H54 (cell line): ENCODE measurements at places on chromosomes 6 and 20.

DNA sequence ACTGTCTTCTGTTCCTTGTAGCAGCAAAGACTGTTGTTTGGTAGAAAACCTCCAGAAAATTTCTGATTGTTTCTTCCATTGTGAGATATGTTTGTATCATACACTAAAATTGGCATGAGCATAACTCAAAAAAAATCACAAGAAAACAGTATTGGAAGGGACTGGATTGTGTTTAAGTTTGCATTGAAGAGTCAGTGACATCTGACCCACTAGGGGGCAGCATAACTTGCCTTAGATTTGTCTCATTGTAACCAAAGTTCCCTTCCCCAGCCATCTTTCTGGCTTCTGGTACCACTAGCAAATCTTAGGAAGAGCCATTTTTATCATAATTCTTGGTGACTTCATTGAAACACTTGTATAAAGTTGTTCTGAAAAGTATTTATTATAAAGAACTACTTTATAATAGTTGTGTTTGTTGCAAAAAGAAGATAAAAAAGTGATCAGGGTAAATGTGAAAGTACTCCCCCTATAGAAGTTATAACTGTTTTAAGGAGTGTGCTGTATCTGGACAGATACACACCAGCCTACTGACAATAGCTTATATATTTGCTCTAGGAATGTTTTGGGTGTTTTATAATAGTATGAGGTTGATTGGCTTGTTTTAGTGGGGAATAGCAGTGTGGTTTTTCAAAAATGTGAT, 7.7 kb downstream of the CSTF1 start:
- no peak for DNase-seq

- no peak for DNase-seq
These were observed 723 bp downstream of the AKIRIN2 start for GRCh38 chr6:87701344-87701675.

GRCh38 chr6:2964793-2965505, 6.4 kb downstream of the SERPINB6 start:
- DNase-seq, result no peak

GRCh38 chr6:42166444-42167141, 6.6 kb upstream of the GUCA1A start:
- DNase-seq, result peak; percentile 88

DNA sequence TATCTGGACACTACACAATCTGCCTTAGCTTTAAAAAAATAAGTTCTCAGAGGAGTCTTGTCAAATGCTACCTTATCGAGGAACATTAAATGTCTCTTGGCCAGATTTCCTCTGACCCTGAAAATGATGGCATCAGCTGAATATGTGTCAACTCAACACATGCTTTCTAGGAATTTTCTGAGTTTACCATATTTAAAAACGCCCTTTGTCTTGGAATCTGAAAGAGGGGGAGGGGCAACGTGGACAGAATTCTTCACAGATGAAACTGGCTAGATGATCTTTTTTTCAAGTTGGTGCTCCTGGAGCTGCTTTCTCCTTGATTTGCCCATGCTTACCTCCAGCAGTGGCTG, 5.1 kb downstream of the SOX4 start:
- DNase-seq, result no peak

DNA sequence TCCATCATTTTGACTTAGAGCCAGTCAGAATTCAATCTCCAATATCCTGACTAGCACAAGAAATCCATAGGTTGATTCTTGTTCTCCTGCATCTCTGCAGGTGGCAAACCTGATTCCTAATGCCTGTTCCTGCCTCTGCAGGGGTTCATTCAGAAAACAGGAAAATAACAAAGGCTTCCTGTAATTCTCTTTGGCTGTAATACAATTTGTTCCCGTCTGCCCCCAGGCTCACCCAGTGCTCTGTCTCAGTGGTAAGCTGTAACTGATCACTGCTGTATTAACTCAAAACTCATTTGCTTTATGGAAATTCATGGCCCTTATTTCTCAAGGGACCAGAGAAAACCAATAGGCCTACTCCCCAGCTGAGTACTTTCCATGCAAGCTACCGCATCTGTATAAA, 88.6 kb downstream of the OPRM1 start:
- no peak for DNase-seq

- no peak for DNase-seq
These were observed 3.3 kb downstream of the RNF144B start for GRCh38 chr6:18390476-18390875.

DNA sequence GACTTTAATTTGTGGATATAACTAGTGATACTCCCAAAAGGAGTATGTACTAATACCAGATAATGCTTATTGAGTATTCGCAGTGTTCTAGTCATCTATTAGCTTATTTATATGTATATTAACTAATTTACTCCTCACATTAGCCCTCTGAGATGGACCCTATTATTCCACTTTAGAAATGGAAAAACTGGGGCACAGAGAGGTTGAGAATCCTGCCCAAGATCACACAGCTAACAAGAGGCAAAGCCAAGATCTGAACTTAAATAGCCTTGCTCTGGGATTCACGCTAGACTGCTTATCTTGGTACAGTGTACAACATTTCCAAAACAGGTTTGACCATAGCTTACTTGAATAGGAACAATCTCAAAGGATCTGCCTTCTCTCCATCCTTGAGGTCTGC, 8.5 kb upstream of the SPO11 start:
- DNase-seq, result no peak

- DNase-seq, result no peak
These were observed 618 bp downstream of the RTN4IP1 start for GRCh38 chr6:106628658-106629102.

DNA sequence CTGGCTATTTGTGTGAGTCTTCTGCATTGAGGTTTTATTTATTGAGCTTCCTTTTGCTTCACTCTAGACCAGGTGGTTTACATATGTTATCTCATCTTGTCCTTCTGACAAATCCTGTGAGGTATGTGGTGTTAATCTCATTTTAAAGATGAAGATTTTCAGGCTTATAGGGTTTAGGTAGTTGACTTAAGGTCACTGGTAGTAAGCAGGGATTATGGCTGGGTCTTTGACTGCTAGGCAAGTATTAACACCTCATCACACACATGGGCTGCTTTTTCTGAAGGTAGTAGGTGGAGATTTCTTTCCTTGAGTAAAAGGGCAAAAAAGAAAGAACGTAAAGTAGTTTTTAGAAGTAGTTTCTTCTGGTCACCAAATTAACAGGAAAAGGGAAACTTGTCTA, 72.6 kb downstream of the CDKAL1 start:
- DNase-seq, result no peak

DNA sequence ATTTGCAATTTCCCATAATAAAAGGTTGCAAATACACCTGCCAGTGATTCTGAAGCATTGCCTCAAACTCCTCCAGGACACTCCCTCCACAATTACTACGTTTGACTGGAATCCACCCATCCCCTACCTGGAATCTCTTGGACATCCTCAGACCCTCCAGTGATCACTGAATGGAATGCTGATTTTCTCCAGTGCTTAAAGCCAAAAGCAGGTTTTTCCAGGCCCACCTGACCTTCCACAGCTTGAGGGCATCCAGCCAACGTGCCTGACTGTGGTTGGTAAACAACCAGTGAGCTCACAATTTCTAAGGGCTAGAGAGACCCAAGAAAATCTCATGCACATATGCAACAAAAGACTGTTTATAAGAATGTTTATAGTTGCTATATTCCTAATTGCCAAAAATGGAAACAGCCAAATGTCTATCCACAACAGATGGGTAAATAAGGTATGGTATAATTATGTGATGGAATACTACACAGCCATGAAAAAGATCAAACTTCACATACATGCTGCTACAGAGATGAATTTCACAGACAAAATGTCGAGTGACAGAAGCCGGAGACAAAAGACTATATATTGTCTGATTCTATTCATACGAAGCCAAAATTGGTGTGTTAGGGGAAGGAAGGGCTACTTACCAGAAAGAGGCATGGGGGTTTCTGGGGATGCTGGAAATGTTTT, 147.1 kb upstream of the RREB1 start:
- no peak for DNase-seq

DNA sequence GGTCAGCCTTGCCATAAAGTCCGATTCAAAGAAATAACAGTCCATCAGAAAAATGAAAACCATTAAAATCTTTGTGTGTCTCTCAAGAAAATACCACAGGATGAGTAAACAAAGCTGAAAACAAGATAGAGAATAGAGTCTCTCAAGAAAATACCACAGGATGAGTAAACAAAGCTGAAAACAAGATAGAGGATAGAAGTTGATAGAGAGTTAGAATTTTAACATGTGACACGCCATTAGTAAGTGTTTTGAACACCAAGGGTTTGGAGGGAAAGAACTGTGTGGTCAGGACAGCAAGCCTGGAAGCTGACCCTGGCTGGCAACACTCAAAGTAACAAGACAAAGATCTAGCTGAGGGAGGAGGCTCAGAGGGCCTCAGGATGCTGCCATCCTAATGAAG, 43.9 kb upstream of the PRND start:
- DNase-seq, result no peak

GRCh38 chr6:169701311-169701953, 397 bp downstream of the WDR27 start:
- DNase-seq, result no peak

DNA sequence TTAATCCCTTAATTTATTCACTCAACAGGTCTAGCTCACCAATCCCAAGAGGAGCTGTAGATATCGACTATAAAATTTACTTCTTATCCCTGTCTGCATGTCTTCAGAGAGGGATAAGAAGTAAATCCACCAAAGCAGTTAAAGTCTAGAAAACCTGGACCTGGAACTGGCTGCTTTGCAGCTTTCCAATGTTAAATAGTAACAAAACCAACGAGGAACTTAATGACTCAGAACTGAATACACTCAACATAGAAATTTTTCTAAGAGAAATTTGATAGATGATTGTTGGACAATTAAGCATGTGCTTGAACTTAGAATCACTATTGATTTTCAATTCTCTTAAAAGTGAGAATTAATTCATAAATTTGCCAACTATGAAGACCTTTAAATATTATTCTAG, 11.5 kb upstream of the TMEM244 start:
- no peak for DNase-seq

DNA sequence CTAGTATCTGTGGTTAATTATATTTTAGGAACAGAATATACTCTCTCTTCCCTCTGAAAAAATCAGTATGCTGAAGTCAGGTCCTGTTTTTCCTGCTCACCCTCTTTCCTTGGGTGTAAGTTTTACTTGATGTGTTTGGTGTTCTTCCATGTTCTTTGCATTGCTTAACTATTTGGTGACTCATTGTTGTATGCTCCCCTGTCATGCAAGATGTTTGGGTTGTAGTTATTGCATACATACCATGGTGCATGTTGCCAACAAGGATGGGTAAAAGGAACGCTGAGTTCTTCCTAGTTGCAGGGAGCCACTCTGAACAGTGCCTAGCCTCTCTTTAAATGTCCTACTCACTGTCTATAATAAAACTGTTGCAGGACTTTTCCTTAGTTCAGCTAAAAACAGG, 207.9 kb upstream of the LAMP5 start:
- no peak for DNase-seq

GRCh38 chr20:24588725-24589340, 119.4 kb downstream of the SYNDIG1 start:
- no peak for DNase-seq

GRCh38 chr6:13762611-13763441, 51.2 kb upstream of the RANBP9 start:
- no peak for DNase-seq

DNA sequence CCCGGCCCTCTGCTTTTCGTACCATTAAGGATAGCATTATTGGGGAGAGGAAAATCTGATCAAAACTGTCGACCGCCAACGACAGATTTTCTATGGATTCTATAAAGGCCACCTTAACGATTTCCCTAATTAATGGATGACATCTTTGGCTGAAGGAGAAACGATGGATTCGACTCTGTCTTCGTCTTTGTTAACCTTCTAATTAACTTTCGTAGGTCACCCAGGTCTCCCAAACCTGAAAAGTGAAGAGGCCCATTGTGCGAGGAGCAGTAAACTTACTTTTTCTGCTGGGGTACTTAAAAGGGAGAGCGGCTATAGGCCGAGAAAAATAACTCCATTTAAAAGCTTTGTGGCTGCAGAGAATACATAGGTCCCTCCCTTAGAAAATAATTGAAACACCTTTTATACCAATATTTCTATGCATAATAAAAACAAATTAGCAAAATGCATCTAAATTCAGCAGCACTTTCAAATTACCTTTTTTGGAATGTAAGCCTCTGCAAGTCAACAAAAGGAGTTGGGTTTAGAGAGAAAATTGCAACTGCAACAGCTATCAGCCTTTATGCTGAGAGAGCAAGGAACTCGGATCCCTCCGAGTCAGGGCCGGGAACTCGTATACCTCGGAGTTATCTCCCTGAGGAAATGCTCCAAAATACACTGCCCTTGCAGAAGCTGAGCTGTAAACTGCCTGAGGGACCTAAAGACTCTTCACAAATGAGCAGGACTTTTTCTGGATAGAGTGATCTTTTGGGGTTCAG, 31.4 kb upstream of the NR2E1 start:
- DNase-seq, result no peak

DNA sequence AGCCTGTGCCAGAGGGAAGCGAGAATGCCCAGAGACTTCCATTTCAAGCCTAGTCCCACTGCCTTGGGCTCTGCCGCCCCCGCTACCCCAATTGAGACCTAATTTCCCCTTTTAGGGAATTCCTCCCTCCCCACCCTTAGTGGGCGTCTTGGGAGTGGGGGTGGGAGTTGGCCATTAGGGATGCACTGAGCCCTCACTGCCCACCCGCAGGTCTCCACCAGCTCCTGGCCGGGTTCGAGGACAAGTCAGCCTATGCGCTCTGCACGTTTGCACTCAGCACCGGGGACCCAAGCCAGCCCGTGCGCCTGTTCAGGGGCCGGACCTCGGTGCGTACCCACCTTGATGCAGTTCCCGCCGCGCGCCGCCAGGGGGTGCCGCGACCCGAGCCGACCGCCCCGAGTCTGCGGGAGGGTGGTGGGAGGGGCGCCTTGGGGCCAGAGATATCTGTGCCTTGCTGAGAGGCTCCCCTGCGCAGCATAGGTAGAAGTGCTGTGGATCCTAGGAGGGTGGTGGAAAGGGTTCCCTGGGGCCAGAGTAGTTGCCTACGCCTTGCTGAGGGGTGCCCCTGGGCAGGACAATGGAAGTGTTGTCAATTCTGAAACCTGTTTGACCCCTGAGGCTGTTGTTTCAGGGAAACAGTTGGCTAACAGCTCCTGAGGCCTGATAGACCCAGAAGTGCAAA, 9.2 kb downstream of the ITPA start:
- no peak for DNase-seq

- no peak for DNase-seq
These were observed 262.8 kb downstream of the TBC1D7 start for GRCh38 chr6:13065581-13065980.

- peak; percentile 21 for DNase-seq
These were observed 6.3 kb upstream of the UTRN start for GRCh38 chr6:144278659-144279314.

DNA sequence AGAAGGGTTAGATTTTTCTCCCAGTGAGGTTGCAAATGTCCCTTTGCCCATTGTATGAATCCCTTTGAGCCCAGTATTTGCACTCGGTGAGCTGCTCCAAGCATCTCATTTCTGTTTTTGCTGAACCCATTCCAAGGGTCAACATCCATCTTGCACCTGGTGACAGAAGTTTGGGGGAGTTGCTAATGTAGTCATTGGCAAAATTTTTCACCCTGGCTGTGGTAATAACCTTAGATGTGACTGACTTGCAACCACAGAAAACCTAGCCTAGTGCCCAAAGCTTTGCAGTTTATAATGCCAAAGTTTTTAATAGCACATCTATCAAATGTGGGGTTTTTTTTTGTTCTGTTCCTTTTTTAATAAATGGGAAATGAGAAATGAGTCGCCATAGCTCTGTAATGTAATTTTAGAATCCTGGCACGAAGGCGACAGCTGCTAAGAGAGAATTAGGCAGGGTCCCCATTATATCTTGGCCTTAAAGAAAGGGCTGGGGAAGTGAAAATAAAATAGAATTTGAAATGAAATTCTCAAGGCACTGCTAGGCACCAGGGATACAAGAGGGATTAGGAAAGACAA, 682.8 kb downstream of the KIF16B start:
- no peak for DNase-seq

GRCh38 chr6:139251045-139251690, 40.6 kb downstream of the TXLNB start:
- no peak for DNase-seq
